ENCODE measurements at places on chromosomes 2 and 18.

GRCh38 chr18:79480171-79481045, 84.7 kb downstream of the NFATC1 start:
- DNase-seq: no peak

GRCh38 chr2:202494300-202495229, 118.4 kb downstream of the BMPR2 start:
- no peak for DNase-seq

GRCh38 chr2:55420871-55421270, 1.2 kb upstream of the CCDC88A start:
- no peak for DNase-seq

- DNase-seq: no peak
Measured at GRCh38 chr2:66000901-66001300, 434.0 kb upstream of the MEIS1 start.

DNA sequence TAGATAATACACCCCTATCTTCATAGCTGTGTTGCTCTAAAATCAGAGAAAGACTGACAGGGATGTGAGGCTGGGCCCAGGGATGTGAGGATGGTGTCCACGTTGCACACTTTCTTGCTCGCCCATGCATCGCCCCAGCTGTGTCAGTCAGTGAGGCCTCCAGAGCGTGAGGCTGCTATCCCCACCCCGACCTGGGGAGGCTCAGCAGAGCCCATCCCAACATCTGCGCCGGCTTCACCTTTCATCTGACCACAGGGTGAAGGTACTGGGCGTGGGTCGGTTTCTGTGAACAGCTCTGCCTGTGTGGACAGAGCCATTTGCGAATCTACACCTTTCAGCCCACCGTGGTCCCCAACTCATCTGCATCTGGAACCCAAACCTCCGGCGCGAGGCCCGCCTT, 255.7 kb downstream of the HDAC4 start:
- no peak for DNase-seq

DNA sequence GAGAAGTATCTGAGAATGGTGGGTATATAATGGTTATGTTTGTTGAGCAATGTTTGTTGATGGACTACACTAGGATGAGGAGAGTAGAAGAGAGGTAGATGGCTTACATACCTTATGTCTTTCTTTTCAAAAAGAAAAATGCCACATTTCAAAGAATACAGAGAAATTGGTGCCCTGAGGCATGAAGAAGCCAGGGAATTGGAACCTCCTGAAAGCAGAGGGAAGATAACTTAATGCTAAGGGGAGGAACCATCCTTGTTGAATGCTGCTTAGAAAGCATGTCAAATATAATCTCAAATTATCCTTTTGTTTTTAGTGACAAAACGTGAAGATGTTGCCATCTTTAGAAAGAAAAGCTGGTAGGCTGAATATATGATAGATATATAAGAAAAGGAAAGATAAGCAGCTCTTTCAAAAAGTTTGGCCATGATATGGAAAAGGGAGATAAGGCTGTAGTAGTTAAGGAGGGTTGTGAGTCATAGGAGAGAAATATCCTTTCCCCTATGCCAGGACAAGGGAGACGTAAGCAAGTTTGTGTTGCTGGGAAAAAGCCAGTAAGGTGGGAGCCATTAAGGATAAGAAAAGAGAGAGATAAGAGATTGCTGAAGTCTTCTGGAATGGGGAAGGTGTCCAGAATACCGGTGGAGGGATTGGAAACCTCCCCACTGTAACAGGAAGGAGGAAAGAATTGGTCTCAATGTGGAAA, 66.3 kb downstream of the SCN2A start:
- no peak for DNase-seq

GRCh38 chr18:3114026-3114425, 101.1 kb upstream of the LPIN2 start:
- no peak for DNase-seq

- DNase-seq: no peak
Measured at GRCh38 chr18:79420033-79420745, 24.5 kb downstream of the NFATC1 start.

DNA sequence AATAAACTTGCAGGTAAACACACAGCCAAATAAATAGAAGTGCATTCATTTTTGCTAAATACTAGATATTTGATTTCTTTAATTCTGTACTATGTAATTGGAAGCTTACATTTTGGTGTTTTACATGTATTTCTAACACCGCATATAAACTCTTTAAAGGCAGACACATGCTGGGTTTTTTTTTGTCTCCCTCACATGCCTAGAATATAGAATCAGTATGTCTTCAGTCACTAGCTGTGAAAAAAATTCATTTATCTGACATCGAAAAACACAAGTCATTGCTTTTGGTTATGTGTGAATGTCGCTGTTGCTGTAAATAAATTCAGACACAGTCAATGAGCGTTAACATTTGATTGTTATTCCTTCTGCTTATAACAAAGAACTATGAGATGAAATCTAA, 1101.0 kb downstream of the DPP10 start:
- no peak for DNase-seq

GRCh38 chr2:239263669-239264491, 136.9 kb downstream of the HDAC4 start:
- no peak for DNase-seq

- DNase-seq: no peak
Measured at GRCh38 chr2:239197146-239197545, 203.7 kb downstream of the HDAC4 start.

DNA sequence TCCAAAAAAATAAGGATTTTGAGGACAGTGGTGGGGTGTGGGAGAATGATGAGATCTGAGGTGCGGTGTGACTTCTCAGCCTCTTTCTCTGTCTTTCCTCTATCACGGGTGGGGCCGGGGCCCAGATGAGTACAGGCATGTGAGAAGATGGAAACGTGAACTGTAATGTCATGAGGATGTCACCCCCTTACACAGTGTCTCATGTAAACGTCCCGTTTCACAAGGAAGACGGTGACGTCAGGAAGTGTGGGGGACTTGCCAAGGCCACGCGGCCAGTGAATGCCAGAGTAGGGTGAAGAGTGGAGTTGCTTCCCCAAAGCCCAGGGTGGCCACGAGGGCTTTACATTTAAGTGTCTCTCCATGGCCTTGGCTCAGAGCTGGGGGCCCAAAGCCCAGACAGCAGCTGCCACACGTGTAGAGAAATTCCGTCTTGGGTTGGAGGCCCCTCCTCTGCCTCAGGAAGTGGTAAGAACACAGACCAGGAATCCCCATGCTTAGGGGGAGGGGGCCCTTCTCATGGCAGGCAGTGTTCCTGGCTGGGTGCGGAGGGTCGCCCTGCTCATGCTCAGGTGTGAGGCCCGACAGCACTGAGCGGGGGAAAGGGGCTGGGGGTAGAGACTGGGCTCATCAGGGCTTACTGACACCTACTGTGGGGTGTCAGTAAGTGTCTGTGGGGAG, 80.9 kb upstream of the SMAD7 start:
- no peak for DNase-seq

- DNase-seq: no peak
Measured at GRCh38 chr18:43827311-43827710, 550.0 kb upstream of the SYT4 start.

DNA sequence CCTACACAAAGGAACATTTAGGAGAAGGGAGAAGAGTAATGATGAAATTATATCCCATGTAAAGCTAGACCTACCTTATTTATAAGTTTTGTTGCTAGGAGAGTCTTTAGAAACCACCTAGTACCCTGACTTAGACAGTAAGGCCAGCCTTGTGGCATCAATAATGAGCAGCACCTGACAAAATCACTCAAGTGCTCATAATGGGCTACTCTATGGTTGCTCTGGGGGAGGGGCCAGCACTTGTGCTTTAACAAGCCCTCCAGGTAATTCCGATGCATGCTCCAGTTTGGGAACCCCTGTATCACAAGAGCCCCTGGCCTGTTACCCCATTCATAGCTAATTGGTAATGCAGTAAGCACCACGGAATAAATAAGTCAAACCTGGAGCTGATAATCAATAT, 102.9 kb upstream of the ALK start:
- no peak for DNase-seq

- DNase-seq: no peak
Measured at GRCh38 chr18:9790261-9790660, 82.2 kb downstream of the RAB31 start.

DNA sequence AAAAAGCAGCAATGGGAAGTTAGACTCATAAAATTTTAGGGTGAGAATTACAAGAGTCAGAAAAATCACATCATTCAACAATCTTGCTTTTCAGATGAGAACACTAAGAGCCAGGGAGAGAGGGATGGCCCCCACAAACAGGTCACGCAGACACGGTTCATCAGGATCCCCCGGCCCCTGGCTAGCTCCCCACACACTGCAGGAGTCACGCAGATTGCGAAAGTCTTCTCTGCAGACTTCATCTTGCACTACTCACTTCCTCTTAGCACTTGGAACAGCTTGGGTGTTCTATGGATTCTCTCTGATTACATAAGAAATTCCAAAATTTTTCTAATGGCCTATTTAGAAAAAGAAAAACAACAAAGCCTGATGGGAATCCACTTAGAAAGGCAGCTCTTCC, 21.6 kb upstream of the SULT1C2 start:
- no peak for DNase-seq

- DNase-seq: peak; percentile 15
Measured at GRCh38 chr18:62717169-62717924, 2.0 kb downstream of the PHLPP1 start.

DNA sequence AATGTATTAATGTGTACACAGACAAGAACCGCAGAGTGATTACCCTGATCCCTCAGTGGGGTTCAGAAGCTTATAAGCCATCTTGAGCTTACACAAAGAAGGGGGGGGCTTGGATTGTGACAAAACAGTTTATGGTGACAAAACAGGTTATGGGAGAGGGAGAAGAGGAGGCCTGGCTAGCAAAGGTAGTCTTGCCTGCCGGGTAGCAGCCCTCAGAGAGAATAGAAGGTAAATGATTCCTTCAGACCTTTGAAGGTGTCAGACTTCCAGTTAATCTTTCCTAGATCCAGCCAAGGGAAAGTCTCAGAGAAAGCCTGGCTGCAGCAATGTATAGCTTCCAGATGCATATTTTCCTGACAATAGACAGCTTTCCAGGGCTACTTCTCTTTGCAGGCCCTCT, 44.6 kb upstream of the RAPH1 start:
- no peak for DNase-seq

DNA sequence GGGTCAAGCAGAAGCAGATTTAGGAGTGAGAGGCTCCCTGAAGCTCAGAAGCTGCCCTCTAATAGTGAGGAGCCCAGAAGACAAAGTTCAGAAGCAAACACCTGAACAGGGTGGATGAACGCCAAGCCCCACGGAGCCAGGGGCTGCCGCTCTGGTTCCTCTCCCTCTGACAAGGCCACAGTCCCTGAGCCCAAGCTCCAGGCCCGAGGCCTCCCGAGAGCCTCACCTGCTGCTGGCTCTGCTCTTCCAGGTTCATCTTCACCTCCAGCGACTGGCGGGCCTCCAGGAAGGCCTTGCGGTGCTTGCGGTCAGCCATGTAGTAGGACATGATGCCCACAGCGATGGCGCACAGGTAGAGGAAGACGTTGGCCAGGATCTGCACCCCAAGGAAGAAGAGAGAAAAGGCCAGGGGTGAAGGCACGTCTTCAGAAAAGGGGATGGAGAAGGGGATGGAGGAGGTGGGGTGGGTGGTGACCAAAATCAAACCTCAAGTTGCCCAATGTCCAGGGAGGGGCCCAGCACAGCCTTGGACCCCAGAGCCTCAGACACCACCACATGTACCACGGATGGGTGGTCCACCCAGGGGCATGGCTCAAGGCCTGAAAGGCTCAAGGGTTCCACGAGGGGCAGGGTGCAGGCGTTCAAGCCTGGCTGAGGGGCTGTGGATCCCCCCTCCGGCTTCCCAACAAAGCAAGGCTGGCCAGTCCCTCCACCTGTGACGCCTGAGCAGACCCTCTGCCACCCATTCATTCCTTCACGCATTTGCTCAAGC, 47.5 kb downstream of the ADCY3 start:
- DNase-seq: no peak

DNA sequence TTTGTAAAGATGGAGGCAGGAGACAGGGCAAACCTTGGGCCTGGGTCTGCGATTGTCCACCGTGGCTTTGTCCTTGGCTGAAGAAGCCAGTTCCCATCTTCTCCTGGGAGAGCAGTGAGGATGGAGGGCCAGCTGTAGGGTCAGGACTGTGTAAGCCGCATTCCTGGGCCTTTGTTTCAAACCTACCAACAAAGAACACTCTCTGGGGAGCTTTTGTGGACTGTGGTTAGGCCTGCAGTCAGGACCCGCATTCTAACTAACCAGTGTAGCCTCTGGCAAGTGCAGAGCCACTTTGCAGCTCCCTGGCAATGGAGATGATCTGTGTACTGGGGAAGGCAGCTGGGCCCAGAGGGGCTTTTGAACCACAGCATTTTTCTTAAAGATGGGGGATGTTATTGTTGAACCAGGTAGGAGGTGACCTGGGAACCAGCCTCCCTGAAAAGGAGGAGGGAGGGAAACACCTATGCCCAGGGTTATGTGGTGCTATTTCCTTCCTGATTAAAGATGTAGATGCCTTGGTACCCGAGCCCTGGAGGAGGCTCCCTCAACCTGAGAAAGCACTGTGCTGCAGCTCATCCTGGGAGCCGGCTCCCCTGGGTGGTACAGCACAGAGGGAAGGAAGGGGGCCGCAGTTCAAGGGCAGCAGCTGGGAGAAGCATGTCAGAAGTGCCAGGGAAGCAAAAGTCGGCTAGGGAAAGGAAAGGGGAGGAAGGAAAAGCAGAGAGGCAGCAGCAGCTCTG, 12.7 kb upstream of the SMAD4 start:
- no peak for DNase-seq

DNA sequence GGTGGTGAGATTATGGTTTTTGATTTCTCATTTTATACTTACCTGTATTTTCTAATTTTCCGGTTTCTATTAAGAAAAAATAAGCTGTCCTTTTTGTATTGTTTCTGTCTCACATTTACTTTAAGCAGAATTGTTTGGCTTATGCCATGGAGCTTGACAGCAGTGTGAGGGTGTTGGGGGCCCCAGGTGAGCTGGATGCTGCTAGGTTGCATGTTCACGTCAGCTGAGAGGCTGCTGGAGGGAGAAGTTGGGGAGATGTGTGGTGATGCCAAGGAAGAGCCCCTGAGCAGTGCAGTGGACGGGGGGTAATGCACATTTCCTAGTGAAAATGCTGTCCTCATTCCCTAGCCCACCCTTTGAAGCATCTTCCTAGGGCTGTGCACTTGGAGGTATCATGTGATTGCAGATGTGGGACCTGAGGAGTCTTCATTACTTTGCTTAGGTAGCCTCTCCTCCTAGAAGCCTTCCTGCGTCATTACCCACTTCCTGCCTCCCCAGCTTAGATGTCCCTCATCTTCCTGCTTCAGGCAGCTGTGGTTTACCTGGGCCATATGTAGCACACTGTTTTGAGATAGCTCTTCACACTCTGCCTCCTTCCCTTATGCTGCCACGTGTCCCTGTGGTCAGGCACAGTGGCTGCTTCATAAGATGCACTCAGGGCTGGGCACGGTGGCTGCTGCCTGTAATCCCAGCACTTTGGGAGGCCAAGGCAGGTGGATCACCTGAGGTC, 16.2 kb downstream of the ATG16L1 start:
- DNase-seq: peak; percentile 66

DNA sequence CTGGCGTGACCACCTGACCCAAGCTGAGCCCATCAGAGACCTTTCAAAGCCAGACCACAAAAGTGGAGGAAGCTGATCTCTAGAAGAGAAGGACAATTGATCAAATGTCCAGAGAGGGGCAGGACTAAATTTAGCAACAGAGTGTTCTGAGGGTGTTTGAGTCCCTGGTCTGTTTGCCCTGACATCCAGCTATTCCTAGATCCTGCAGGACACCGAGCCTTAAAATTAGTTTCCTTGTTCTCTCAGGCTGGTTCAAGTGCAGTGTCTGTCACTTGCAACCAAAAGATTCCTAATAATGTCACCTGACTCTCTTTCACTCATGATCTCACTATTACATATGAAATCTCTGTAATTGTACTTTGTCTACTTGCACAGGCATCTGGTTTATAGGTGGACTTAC, 33.0 kb upstream of the NPAS2 start:
- no peak for DNase-seq

- no peak for DNase-seq
Measured at GRCh38 chr18:32443706-32444215, 26.9 kb downstream of the GAREM1 start.
